ENCODE measurements at places on chromosomes 13 and 19. TPM values are rescaled to one million over a fixed set of nuclear protein-coding genes. Genes with fewer than 3 reads are reported as not detected.

The RELB gene
- total RNA-seq, result 10.7 TPM

The CPAMD8 gene
- total RNA-seq, result 0.18 TPM

The CCDC169 gene
- total RNA-seq, result 3.9 TPM

The RNF17 gene
- total RNA-seq, result not detected

The PRRG2 gene
- 4.2 TPM for total RNA-seq

The CGB7 gene
- total RNA-seq, result 0.09 TPM

The FKBP8 gene
- total RNA-seq, result 142 TPM

The FBN3 gene
- total RNA-seq, result not detected

The CEACAM6 gene
- total RNA-seq, result not detected

The IL4I1 gene
- 3.5 TPM for total RNA-seq

The B3GNT3 gene
- not detected for total RNA-seq

The ABCC4 gene
- total RNA-seq, result 27.4 TPM

The IQCN gene
- under 0.01 TPM for total RNA-seq

The ZNF837 gene
- 0.66 TPM for total RNA-seq

The C19orf67 gene
- not detected for total RNA-seq

The GNA15 gene
- not detected for total RNA-seq

The NLRP9 gene
- not detected for total RNA-seq

The ONECUT3 gene
- total RNA-seq, result not detected

The GPR4 gene
- 4.2 TPM for total RNA-seq

The ZNF324B gene
- total RNA-seq, result 8.7 TPM

The SLC7A10 gene
- not detected for total RNA-seq

The RGCC gene
- total RNA-seq, result 34.7 TPM

The MRPS12 gene
- 36.9 TPM for total RNA-seq

The CEACAM7 gene
- not detected for total RNA-seq

The OXGR1 gene
- total RNA-seq, result not detected

The ZNF583 gene
- total RNA-seq, result 3.5 TPM

The SBNO2 gene
- total RNA-seq, result 64.3 TPM

The ADGRE2 gene
- total RNA-seq, result not detected

The NOVA2 gene
- 6.0 TPM for total RNA-seq

The ZNF540 gene
- total RNA-seq, result under 0.01 TPM

The OR7E24 gene
- total RNA-seq, result not detected

The CEBPA gene
- total RNA-seq, result 0.18 TPM

The LILRA6 gene
- not detected for total RNA-seq

The ZNF845 gene
- 7.6 TPM for total RNA-seq

The ATXN8OS gene
- total RNA-seq, result not detected

The FFAR1 gene
- not detected for total RNA-seq

All from endothelial cell of coronary artery (primary cell).